CD8-positive, alpha-beta T cell (primary cell): ENCODE measurements at places on chromosomes 4 and X.

DNA sequence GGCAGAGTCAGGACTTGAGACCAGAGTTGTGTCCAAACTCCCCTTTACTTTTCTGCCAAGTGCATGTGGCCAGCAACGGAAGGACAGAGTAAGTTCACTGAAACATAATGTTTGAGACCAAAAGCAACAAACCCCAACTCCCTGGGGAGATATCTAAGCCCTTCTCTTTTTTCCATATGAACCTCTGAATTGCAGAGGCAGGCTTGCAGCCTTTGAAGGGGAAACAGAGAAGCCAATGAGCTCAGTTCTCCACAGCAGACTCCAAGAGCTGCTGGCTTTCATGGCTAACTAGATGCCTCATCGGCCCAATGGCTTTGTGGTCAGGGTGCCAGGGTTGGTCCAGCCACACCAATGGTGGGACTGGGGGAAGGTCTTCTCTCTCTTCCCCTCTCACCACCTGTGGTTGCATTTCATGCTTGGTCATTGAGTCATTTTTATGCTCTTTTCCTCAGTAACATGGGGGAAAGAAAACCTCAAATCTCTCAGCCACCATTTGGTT lies 34.0 kb downstream of the STARD8 start:
- DNase-seq, result no peak

GRCh38 chr4:164847016-164847415 lies 30.0 kb upstream of the APELA start:
- DNase-seq, result no peak

- DNase-seq, result no peak
These were observed 102.8 kb downstream of the TTC29 start for GRCh38 chr4:146842876-146843275.

GRCh38 chr4:70969076-70969475 lies 24.4 kb upstream of the DCK start:
- DNase-seq, result no peak

DNA sequence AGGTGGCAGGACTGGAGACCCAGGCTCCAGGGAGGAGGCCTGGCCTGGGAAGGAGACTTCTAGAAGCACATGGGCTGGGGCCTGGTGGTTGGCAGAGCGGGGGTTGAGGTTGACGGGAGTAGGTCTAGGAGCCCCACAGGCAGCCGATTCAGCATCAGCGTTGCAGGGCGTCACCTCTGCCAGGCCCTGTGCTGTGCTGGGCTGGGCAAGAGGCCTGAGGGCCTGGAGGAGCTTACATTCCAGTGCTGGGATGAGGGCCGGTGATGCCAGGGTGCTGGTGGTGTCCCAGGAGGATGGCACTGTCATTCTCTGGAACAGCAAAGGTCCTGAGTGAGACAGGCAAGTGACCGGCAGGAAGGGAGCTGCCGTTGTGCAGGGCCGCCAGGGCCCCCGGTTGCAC lies 76.6 kb downstream of the SORCS2 start:
- DNase-seq, result no peak
